CD4-positive, alpha-beta T cell treated with Interleukin-17A for 4 hours (primary cell): ENCODE measurements at places on chromosomes 2 and 18.

- no peak for DNase-seq
Observed at GRCh38 chr2:133511679-133512078, 56.6 kb downstream of the NCKAP5 start.

GRCh38 chr2:108315444-108315934 is 26.8 kb downstream of the SULT1C2 start:
- no peak for DNase-seq

DNA sequence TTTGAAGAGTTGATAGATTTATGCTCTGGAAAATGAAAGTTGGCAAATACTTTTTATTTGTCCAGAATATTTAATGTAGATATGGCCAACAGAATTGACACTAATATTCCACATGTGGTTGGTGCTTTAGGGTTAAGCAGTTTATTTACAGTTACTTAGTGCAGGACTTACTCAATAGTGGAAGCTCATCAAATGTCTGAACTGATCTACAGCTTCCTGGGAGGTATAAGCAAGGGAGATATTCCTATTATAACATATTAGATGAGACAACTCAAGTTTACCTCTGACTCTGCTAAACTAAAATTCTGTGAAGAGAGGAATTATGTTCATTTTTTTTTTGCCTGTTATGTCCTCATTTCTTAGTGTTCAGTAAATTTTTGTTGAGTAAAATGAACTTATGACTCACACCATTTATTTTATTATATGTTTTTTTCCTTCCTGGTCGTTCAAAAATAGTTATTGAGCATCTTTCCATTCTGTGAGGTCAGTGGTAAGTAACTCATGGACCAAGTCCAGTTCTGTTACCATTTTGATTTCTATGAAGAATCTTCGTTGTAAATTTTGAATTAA is 13.6 kb downstream of the ABI2 start:
- no peak for DNase-seq

GRCh38 chr18:70363861-70364260 is 75.0 kb downstream of the SOCS6 start:
- no peak for DNase-seq

GRCh38 chr18:35862119-35862640 is 110.3 kb upstream of the RMP24 start:
- DNase-seq = no peak

- DNase-seq = peak; percentile 21
Observed at GRCh38 chr2:41896186-41896846, 151.5 kb upstream of the PKDCC start.

DNA sequence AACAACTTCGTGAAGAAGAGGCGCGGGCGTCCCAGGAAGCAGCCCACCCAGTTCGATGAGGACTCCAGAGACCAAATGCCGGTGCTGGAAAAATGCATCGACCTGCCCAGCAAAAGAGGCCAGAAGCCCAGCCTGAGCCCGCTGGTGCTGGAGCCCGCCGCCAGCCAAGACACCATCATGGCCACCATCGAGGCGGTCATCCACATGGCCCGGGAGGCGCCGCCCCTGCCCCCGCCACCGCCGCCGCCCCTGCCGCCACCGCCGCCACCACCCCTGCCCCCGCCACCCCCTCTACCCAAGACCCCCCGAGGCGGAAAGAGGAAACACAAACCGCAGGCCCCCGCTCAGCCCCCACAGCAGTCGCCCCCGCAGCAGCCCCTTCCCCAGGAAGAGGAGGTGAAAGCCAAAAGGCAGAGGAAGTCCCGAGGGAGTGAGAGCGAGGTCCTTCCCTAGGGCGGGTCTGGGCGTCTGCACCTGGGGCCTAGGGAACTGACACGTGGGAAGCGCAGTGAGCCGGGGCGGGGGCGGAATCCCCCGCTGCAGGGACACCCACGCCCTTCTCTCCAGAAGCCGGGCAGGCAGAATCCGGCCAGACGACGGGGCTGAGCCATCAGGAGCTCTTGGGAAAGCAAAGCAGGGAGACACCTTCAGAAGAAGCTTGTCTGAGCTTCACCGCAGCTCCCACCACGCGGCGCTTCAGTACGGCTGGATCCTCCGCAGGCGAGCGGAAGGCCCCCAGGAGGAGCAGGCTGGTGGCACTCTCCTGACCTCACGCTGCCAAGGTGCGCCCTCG is 382.8 kb downstream of the SETBP1 start:
- no peak for DNase-seq

- no peak for DNase-seq
Observed at GRCh38 chr2:105404736-105405135, 5.9 kb upstream of the FHL2 start.

- DNase-seq = peak; percentile 72
Observed at GRCh38 chr2:10305715-10306114, 3.0 kb downstream of the HPCAL1 start.

DNA sequence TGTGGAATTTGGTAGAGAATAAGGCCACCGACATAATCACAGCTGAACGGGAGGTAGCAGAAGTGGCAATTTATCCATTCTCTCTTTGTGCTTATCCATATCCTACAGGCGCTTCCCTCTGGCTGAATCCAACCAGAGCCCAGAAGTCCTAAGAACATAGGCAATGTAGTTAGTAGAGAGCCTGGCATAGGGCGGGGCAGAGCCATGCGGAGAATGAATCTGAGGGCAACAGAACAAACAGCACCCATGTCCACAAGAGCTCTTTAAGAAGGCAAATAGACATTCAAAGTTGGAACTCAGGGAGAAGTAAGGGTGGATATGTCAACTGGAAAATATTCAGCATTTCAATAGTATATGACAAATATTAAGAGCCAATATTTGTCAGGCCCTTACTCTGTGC is 305.9 kb upstream of the VWC2L start:
- DNase-seq = no peak

DNA sequence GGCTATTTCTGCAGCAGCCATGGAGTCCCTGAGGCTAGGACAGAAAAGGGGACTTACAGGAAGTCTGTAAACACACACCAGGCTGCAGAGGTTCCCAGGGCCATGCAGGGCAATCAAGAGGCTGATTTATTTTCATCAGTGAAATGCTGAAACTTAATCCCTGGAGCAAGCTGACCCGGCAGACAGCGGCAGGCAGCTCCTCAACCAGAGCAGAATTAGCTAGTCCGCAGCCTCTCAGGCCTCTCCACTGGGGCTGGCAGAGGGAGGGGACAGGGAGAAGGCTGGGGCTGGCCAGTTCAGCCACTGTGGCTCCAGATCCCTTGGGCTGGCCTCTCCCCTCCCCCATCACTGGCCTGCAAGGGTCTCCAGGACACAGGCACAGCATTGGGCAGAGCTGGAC is 136.3 kb downstream of the TNS1 start:
- DNase-seq = no peak

DNA sequence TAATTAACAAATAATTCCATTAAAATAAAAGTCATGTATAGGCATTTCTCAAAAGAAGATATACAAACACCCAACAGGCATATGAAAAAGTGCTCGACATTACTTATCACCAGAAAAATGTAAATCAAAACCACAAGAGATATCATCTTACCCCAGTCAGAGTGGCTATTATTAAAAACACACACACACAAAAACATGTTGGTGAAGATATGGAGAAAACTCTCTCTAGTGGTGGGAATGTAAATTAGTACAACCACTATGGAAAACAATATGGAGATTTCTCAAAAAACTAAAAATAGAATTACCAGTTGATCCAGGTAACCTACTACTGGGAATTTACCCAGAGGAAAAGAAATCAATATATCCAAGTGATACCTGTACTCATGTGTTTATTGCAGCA is 966.3 kb upstream of the POU3F3 start:
- no peak for DNase-seq

DNA sequence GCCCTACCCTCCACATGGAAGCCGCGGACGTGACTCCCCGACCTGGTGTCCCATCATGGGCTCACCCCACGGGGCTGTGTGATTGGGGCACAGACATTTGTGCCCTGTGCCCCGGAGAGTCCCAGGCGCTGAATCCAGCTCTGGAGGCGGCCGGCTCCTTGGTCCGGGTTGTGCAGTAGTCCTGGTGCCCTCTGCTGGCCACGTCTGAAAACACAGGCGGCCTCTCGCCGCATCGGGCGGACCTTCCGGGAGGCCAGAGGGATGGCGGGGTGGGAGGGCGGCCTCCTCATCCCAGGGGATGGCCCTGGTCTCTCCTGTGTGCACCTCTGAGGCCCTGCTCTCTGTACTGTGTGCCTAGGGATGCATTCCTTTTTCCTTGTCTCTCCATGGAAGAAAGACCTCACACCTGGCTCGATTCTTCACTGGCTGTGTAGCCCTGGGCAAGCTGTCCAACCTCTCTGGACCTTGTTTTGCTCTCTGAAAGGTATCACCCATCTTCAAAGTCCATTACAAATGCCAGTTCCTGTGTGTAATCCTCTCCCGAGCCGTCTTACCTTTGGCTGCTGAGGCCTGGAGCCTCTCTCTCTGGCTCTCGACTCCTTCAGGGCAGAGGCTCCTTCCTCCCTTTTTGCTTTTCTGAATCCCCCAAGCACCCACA is 27.6 kb downstream of the CELF4 start:
- DNase-seq = peak; percentile 19

DNA sequence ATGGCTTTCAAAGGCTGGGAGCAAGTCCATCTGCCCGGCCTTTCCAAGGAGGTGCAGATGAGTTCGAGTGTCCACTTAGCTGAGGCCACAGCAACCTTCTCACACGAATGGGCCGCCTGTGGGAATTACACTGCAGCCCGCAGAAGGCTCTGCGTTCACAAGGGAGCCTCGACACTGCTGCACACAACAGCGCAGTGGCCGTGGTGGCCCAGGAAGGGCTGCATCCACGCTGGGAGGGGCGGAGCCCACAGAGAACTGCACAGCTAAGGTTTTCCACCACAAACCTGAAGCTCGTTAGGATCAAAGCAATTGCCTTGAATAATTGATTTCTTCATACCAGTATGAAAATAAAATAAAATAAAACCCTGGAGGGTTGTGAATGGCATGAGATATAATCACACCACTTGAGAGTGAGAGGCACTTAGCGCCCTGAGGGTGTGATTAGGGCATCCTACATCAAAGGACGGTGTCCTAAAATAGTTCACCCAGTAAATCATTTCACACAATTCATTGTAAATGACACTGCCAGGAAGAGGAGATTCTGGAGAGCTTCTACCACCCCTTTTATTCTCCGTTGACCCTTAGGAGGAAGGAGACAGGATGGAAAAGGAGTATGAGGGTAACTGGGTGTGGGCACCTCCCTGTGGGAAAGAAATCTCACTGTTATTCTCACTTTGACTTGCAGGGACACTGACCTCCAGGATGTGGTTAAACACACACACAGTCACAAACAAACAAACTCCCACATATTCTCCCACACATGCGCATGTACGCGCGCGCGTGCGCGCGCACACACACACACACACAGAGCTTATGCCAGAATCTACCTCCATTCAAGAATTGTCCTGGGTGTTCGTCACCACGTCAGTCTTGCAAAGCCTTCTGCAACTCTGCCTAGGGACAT is 256.6 kb upstream of the ID2 start:
- DNase-seq = no peak

DNA sequence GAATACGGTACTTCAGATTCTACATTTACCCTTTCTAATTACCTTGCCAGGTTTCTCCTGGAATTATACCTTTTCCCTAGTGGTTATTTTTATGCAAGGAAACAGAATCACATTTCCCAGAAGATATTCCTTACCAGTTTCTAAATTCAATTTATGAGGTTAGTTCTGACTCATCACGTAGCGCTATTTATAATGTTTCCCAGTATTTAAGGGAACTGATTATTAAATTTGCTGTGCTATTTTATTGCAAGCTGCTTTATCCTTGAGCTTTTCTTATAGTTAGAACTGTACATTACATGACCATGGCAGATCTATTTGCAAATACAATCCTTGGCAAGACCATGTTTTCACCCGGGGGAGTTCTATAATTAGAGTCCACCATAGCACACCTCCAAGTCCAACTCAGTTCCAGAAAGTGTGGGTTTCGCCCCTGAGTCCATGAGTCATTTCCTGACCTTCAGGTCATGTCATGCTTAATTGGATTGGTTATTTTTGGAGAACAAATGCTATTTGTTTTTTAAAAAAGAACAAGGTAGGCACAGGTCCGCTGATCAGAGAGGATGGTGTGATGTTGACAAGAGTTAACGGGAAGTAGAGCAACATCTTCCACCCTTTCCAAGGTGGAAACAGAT is 126.6 kb downstream of the ZNF532 start:
- no peak for DNase-seq

DNA sequence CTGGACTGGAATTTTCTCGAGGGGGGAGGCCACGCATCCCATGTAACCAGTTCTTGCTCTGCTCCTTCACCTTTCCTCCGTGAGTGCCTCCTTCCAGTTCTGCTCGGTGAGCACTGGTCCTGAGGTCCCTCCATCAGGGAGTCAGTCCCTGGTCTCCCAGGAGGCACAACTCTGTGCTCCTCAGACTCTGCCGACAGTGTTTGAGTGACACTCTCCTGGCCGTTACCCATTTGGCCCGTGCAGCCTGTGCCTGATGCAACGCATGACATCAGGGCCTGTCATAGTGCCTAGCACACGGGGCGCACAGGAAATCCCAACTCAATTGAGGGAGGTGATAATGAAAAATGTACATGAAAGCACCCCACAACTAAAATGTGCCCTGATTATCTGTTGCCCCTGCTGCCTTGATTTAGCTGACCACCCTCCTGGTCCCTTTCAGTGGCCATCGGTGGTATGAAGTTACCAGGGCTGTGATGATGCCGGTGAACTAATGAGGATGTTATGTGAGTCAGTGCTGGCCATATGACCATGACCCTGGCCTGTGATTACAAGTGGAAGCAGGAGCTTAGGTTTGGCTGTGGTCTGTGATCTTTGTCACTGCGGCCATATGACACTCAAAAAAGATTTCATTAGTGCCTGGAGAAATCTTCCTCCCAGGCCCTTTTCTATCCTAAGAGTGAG is 144.6 kb downstream of the TDRD15 start:
- no peak for DNase-seq

GRCh38 chr18:2653467-2653866 is 2.1 kb upstream of the SMCHD1 start:
- DNase-seq = no peak

DNA sequence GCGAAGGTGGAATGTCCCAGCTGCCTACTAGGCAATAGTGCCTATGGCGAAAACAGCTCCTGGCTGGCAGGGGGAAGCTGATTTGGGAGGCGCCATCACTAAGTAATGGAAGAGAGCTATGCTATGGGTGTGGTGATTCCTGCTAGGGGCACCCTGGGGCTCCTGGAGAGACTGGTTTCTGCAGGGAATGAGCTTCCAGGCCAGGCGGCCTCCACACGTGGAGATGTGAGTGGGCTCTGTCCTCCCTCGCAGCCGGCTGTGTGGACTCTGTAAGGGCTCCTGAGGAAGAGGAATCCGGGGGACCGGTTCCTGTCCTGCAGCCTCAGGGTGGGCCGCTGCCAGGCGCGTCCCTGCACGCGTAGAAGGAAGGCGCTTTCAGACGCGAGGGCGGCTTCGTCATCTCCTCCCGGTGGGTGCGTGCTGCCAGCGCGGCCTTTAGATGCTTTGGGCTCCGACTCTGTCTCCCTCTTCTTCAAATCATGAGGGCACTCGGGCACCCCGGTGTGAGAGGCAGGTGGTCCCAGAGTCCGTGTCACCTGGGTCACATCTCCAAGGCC is 55.5 kb upstream of the ANKRD62 start:
- peak; percentile 14 for DNase-seq

- no peak for DNase-seq
Observed at GRCh38 chr2:113858764-113859163, 31.1 kb upstream of the ACTR3 start.
